ENCODE measurements at places on chromosomes 7 and 10.

DNA sequence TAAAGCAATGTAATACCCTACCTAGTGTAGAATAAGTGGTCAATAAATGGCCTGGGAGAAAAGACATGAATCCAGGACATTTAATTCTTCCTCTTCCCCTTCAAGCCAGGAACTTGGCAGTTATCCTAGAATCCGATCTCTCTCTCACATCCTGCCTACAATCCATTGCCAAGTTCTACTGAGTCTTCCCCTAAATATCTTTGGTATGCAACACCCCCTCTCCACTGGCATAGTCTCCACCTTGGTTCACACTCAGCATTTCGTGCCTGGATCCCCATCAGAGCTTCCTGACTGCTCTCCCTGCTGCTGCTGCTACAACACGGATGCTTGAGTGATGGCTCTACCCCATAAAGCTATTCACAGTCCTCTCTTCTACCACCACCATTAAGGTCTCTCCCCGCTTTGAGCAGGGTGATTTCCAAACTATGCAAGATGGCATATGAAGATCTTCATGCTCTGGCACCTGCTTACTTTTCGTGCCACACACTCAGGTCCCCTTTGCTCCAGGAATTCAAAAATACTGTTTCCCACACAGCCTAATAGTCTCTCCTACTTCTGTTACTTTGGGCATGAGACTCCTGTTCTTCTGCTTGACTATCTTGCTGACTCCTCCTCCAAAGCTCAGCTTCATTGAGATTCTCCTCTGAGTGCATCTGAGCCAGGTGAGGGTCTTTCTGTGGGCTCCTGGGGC is 4.8 kb downstream of the ANK3 start:
- no peak for DNase-seq

DNA sequence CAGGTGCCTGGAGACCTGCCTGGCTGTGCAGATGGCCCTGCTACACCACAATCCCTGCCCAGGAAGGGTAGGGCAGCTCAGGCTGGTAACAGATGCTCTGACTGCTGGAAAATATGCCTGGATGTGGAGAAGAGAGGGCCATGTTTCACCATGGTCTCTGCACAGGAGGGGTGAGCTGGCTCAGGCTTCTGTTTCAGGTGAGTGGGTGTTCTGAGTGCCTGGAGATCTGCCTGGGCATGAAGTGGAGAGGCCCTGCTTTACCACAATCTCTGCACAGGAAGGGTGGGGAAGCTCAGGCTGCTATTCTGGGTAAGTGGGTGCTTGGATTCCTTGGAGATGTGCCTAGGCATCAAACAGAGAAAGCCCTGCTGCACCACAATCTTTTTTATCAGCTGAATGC is 350.1 kb downstream of the KIF20B start:
- no peak for DNase-seq

- DNase-seq = no peak
These were observed 26.6 kb downstream of the GNG11 start for GRCh38 chr7:93948106-93948505.

- no peak for DNase-seq
These were observed 54.4 kb downstream of the MGMT start for GRCh38 chr10:129521161-129522025.

DNA sequence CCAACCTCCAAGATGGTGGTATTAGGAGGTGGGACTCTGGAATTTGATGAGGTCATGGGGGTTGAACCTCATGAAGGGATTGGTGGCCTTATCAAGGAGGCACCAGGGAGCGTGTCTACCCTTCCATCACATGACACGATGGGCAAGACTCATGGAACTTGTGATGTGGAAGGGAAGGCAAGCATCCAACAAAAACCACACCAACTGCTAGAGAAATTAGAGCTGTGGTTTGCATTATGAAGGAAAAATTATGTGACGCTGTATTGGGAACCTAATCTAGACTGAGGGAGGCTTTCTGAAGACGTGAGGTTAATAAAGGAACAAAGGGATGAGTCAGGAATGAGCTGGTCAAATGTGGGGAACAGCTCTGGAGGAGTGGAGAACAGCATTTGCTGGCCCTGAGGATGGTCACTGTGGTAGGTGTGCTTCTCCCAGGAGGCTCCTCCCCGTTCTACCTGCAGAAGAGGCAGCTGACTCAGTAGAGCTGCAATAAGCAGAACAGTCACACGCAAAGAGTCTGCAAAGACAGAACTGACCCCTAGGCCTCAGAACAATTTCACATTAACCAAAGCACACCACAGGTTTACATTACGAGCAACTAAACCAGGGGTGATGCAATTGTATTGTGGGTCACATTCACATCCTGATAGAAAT is 236.6 kb upstream of the GRB10 start:
- no peak for DNase-seq

DNA sequence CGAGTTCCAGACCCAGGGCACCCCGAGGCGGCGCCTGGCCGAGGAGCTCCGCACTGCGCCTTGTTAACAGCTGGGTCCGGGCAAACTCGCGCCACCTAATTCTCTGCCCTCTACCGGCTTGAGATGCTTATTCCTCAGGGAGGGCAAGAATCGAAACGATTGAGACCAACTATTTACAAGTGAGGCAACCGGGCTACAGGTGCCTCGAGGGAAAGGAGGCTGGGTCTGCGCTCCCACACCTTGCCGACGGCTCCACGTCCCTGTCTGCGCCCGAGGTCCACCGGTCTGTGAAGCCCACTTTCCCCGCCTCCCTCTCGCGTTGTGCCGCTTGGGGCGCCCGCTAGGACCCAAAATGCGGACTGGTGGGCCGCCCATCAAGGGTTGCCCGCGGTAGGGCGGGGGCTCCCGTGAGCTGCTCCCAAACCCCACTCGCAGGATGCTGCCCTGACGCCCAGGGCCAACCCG is 527 bp downstream of the AKR1B1 start:
- no peak for DNase-seq

- no peak for DNase-seq
These were observed 117.3 kb downstream of the PRKAG2 start for GRCh38 chr7:151759591-151760042.

GRCh38 chr7:50450590-50451032 is 461 bp upstream of the FIGNL1 start:
- DNase-seq = no peak

DNA sequence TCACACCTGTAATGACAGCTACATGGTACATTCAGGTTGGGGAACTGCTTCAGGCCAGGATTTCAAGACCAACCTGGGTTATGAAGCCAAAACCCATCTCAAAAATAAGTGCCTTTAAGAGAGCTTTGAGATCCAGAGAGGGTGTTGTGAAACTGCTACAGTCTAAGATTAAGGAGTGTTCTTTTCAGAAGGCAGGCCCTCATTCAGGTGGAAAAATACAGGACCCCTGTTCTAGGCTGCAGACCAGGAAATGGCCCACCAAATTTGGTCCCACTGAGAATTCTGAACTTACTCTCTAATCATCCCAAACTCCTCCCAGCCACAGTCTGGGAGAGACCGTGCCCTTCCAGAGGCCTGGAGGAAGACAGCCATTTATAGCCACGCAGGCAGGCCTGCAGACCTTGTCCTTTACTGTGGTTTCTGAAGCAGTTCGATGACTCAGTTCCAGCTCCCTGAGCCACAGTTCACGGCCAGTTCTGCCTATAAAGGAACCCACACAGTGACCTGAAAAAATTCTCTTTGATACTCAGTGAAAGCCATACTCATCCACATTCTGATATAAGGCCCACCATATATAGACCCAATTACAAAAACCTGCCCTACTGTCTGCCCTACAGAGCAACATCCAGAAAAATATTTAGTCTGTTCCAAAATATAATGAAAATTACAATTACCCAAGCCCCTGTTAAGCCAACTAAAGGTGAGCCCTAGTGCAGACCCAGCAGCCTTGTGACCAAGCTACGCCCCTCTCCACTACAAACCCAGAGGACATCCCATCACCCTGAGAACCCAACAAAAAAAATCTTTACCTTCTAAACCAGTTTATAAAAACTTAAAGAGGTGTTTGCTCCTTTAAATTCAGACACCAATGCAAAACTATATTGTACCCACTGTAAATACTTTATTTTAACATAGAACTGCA is 21.2 kb downstream of the ZNF680 start:
- DNase-seq = no peak

- no peak for DNase-seq
These were observed 24.6 kb downstream of the JAZF1 start for GRCh38 chr7:28155964-28156363.

GRCh38 chr10:50211670-50212069 is 39.6 kb downstream of the ASAH2 start:
- no peak for DNase-seq

GRCh38 chr10:5023177-5023805 is 19.6 kb upstream of the AKR1C2 start:
- no peak for DNase-seq

DNA sequence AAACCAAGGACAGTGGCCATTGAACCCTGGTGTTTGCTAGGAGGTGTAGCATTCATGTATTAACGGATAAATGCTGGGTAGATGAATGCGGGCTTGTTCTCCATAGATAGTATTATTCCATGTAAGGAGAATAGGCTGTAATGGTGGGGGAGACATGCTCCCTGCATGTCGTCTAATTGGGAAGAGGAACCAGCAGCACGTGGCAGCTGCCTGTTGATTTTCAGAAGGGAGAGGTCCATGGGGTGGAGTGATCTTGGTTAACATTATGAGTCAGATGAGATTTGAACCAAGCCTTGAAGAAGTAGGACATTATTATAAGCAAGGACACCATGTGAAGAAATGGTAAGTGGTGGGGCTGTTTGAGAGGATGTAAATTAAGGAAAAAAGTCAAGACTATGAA is 112.5 kb downstream of the WNT2 start:
- DNase-seq = no peak

GRCh38 chr7:129529643-129530042 is 27.3 kb downstream of the SMKR1 start:
- DNase-seq = no peak

DNA sequence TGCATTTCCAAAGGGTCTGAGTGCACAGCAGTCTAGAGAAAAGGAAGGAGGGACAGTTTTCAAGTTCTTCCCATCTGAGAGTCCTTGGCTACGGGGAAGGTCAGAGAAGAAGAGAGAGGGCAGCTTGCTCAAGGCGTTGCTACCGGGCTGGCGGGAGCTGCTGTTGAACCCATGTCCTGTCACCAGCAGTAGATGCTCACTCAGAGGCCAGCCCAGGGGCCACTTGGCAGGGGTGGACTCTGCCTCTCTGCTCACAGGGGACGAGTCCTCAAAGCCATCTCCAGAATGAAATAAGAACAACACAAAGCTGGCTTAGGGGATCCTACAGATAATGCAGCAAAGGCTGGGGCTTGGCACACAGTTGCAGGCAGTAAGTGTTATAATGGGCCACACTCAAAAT is 231.5 kb downstream of the TNS3 start:
- no peak for DNase-seq

DNA sequence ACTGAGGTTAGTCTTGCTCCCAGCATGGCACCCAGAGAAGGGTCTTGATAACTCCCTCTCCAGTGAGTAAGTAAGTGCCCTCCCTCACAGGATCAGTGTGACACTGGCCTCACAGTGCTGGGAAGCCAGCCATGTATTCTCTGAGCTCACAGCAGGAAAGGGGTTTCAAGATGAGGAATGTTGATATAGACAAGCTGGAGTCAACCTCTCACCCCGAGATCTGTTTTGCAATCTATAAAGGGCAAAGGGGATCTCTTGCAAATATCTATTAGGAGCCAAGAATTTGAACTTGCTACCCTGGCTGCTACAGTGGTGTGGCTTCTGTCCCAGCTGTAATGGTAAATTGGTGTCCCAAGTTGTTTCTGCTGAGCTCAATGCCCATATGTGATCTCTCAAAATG is 70.2 kb upstream of the ADAM12 start:
- DNase-seq = no peak

- DNase-seq = no peak
These were observed 43.5 kb downstream of the KMT2C start for GRCh38 chr7:152392254-152392653.

- DNase-seq = no peak
These were observed 78.3 kb upstream of the ATP6V0A4 start for GRCh38 chr7:138876326-138876725.

GRCh38 chr10:15419279-15419874 is 48.3 kb upstream of the FAM171A1 start:
- DNase-seq = no peak

DNA sequence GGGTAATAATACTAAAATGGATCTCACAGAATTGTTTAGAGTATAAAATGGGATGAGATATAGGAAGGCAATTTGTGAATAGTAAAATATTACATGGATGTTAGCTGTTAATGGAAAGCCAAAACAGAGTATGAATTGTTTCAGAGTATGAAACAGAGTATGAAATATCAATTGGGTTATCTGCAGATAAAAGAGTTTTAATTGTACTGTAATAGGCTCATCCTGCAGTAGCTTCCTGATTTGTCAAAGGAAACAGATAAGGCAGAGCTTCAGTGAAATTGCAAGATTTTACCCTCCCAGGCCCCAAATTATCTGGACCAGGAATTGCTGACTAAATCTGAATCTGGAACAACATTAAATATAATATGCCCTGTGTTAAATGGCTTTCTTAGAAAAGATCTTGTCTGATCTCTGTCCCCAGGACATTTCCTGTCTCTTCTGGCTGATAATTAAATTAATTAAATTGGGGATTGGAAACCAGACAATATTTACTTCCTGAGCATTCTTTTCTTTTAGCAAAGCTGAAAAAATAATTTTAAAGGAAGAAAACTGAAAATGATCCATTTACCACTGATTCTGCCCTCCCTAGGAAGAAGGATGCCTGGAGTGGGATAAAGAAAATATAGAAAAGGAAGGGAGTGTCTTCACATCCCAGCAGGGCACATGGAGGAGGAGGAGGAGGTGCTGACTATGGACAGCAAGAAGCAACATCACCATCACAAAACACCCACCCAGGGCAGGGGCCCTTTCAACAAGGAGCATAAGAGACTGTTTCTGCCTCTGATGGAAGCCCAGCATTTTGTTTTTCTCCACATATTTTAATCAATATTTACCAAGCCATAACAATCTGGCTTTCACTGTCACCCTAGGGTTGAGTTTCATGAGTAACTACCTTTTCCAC is 18.5 kb downstream of the PTN start:
- DNase-seq = no peak

- DNase-seq = no peak
These were observed 14.8 kb downstream of the ATG9B start for GRCh38 chr7:151009327-151010036.

- no peak for DNase-seq
These were observed 189.3 kb downstream of the PRPF18 start for GRCh38 chr10:13775786-13776775.

- no peak for DNase-seq
These were observed 121.7 kb upstream of the SVIL start for GRCh38 chr10:29756451-29756850.

- no peak for DNase-seq
These were observed 80.9 kb downstream of the NT5C2 start for GRCh38 chr10:103111918-103112877.

DNA sequence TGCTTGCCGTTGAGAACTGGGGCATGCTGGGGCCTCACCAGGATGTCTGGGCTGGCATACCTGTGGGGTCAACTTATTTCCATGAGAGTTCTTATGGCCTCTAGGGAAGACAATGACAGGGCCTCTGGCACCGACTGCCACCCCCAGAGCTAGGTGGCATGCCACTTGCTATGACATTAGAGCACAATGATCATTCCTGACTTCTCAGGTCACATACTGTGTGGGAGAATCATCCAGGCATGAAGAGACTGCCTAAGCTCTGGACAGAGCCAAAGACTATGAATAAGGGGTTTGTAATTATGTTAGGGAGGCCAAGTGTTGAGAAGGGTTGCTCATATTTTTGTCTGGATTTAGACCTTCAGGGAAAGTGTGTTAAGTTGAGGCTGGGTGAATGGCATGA is 97.5 kb downstream of the PTPN20 start:
- DNase-seq = no peak
